Stimulated activated CD8-positive, alpha-beta memory T cell treated with anti-CD3 and anti-CD28 coated beads, Interleukin-7, amount 100 ng/mL, for 1 hour (primary cell): ENCODE measurements at places on chromosomes 2 and 18.

DNA sequence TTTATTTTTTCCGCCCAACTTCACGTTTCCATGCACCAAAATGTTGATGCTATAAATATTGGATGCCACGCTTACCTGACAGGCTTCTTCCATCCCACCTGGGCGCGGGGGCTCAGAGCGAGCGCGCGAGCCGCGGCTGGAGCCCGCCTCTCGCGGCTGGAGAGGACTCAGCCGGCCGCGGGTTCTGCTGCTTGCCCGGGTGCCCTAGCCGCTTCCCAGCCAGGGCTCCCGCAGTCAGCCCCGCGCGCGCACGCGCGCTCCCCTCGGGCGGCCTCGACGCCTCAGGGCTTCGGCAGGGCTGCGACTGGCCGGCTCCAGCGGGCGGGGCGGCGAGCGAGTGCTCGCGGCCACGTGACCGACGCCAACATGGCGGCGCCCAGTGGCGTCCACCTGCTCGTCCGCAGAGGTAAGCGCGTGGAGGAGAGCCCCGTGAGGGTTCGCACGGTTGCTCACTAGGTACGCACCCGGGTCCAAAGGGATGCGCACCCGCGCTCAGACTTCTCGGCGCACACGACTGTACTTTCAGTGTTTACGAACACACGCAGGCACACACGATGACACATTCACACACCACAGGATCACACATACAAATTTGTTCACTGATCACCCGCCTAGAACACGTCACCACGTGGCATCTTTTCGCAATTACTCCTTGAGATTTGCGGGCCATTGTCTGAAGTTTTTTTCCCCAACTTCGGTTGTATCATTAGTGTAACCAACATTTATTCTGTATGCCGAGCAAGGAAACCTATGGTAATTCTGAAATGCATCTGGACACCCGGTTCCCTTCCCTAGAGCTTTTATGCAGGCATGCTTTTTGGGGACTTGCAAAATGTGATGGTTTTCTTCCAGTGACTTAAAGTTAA, at the start of gene METAP1D:
Gene METAP1D, plus strand, starts transcription at position 350 of the 866 bp plus-strand sequence. Its CDS starts 17 bp downstream, at position 367.
- DNase-seq: peak; percentile 66

- no peak for DNase-seq
Measured at GRCh38 chr2:132463719-132464118, 47.1 kb downstream of the GPR39 start.

- DNase-seq: no peak
Measured at GRCh38 chr2:224126003-224126402, 86.9 kb upstream of the SERPINE2 start.

GRCh38 chr2:192087398-192087958, 107.3 kb downstream of the TMEFF2 start:
- no peak for DNase-seq

DNA sequence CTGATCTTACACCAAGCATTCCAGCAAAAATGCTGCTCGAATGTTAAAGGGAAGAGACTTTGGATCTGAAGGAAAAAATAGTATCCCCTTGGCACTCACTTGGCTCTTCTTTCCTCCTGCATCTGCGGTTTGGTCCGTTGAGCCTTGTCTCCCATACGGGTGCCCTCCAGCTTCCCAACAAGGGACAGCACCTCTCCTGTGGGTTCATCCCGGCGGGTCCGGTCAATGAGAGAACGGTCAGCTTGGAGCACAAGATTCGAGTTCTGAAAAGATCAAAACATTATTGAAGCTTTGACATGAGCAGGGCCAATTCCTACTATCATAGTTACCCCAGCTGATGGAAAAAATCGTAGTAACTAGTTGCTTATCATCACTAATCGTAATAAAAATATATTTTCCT, 740 bp downstream of the SNRNP200 start:
- no peak for DNase-seq

GRCh38 chr18:39624961-39625360, 2059.4 kb upstream of the CELF4 start:
- DNase-seq: no peak
